ENCODE measurements at places on chromosomes 13 and 19. TPM values are rescaled to one million over a fixed set of nuclear protein-coding genes. Genes with fewer than 3 reads are reported as not detected.

- no peak for DNase-seq
These were observed 1.2 kb upstream of the SLAIN1 start for GRCh38 chr13:77696006-77696878.

DNA sequence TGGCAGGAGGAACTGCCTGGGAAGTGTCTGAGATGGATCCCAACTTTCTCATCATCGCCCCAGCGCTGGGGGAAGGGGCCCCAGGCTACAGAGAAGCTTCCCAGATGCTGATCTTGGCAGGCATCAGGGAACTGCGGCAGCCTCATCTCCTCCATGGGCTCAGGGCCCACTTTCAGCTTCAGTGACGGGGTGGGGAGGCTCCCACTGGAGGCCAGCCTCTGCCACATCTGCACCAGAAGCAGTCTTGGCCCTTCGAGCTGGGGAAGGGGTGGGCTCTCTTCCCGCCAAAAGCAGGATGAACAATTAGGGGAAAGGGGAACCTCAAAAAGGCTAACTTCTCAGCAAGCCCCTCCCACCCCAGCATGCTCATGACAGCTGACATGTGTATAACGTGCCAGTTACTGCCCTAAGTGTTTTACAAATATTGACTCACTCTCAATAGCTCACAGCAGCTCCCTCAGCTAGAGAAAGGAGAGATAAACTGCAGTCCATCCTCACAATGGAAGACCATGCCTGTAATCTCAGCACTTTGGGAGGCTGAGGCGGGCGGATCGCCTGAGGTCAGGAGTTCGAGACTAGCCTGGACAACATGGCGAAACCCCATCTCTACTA, 7.1 kb upstream of the S1PR2 start:
- peak; percentile 78 for DNase-seq

DNA sequence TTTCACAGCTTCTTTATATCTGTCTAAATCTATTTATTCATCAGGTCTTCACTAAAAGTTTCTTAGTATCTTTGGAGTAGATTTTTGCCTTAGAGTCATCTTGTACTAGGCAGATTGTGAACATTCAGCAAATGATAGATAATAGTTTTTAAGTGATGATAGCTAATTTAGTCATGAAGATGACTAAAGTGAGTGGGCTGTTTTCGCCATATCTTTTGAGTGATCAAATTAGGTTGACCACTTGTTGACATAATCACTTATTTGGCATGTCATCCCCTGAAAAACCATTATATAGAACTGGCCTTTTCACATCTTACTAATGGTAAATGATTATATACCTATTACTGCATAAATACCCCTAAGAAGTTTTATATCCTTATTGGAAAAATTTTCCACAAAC, 999.2 kb downstream of the PCDH17 start:
- DNase-seq, result no peak

GRCh38 chr19:45492627-45493470, 4.0 kb downstream of the RTN2 start:
- peak; percentile 60 for DNase-seq

- no peak for DNase-seq
These were observed 19.2 kb downstream of the PNMA8A start for GRCh38 chr19:46452186-46452585.

The LENG9 gene
- 2.1 TPM for total RNA-seq

The TMEM255B gene
- total RNA-seq, result 3.8 TPM

The ATP8A2 gene
- total RNA-seq, result 2.7 TPM

The ZNF814 gene
- total RNA-seq, result 5.4 TPM

The ZNF8 gene
- total RNA-seq, result 3.5 TPM

The KLK10 gene
- not detected for total RNA-seq

The MRPL57 gene
- 24.9 TPM for total RNA-seq

Measured in Daoy (cell line).